ENCODE measurements at places on chromosomes 1 and 21.

DNA sequence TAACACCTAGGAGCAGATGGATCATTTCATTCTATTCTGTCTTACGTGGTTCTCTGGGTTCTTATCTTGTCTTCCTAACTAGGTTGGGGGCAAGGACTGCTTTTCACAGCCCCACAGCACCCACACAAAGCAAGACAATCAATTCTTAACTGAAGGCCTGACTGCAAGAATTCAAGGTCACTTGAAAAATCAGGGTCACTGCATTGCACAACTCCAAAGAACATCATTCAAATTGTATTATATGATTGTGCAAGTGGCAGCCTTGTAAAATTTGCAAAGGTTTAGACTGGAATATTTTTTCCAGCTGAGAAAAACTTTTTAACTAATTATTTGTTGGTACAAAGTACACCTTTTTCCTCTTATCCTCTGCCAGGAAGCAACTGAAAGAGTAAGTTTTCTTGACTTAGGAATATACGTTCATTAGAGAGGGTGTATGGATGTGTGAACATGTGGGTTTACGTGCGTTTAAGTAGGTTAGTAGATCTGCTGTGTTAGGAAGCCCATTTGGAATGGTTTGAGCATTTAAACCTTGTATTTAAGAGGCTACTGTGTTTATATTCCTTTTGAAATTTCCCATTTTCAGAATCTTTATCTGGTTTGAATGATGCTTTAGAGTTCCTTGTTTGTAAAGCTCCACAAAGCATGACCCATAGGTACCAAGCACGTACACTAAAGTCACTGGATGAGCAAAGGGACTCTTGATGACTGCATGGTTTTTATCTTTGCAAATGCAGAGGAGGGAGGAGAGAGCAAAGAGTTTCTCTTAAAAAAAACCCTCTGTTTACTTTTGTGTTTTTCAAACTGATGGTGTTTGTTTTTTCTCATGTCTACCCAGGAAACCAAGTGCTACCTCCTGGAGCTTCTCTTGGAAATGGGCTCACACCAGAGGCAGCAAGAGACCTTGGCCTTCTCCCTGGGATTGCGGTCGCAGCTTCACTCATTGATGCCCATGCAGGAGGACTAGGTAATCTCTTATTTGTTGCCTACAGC lies 214.9 kb downstream of the FGGY start:
- no peak for DNase-seq

- DNase-seq, result no peak
Observed at GRCh38 chr1:225737161-225737560, 40.5 kb upstream of the SRP9 start.

DNA sequence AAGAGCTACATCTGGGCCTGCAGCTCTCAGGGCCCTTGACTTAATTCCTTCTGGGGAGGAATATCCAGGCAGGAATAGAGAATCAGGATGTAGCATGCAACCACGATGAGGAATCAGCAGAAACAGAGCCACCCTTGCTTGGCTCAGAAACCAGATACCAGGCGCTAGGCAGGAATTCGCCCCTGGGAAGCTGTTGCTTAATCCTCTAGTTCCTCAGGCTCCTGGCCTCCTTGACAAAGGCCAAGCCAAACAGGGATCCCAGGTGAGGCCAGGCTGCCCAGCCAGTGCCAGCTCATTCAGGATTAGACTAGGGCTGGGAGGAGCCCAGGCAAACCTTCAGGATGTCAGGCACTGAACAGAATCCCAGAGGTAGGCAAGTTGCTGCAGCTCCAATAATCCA lies 48.2 kb upstream of the IRF2BP2 start:
- DNase-seq, result peak; percentile 75

DNA sequence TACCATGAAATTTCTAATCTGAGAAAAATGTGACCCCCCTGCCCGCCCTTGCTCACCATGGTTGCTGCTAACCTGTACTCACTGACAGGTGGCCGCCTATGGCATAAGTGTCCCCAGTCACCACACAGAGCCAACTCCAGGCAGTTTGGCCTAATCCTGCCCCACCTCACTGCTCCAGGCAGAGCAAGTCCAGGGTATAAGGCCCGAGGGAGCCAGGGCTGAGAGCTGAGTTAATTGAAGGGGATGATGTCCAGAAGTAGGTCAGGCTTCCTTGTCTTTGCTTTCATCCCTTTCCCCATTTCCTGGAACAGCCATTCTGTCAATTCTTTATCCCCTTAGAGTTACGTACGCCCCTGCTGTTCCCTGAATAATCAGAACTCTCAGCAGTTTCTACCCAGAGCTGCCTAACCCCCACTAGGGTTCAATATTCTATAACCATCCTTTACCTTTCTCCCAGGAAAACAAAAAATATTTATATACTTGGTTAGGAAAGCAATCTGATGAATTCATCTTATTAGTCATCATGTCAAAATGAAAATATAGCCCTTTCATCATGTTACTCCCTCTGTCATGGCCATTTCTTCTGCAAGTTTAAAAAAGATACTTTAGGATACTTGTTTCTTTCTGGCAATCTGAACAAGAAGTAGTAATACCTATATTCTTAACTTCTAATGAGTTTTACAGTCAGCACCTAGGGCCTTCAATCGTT lies 29.4 kb upstream of the CD101 start:
- DNase-seq, result no peak

DNA sequence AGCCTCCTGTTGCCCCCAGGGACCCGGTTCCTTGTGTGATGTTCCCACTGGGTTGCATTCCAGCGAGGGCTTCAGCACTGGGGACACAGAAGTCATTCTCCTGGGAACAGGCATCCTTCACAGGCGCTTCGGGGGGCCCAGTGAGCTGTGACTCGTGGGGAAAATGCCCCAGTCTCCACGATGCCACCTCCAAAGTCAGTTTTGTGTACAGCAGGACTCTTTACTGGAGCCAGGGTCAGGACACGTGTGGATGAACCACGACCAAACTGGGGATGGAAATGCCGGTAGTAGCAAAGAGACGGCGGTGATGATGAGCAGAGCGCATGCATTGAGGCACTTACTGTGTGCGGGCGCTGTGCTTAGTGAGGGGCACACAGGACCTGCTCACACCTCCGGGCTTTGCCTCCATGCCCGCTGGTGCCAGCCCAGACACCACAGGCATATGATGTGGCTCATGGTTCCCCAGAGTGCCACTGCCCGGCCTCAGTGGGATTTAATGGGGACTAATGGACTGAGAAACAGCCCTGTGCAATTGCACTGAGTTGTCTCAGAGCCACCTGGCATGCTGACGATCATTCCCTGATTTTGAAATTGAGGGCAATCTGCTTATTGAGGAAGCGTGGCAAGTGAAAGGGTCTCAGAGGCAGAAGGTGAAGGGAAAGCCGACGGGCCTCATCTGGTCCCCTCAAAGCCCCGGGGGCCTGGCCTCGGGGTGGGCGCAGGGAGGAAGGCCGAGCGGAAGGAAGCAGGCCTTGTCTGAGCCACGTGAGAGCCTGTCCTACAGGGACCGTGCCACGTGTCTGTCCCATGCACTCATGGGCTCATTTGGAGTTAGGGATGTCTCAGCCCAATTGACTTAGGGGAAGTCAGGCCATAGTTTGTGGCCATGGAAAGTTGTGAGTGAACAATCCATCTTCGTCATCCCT lies 91.4 kb downstream of the PDE9A start:
- no peak for DNase-seq

Data from fibroblast of upper back skin (primary cell).